LoVo (cell line): ENCODE measurements at places on chromosomes 1 and 21.

DNA sequence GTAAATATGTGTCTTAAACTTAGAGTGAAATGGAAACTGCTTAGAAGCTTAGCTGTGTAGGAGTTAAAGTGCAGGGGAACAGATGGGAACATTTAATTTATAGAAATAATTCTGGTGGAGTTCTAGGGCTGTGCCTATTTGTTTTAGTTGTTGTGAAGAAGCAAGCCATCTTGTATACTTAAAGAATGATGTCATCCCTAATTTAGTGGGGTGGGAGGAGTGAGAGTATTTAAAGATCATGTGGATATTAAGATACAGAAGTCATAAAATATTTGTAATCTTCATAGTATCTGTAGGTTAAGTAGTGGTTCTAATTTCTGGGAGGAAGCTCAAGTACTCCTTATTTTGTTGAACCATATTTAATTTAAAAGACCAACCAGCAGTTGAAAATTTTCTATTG is 41.5 kb downstream of the BACH1 start:
- DNase-seq, result no peak

GRCh38 chr1:29585201-29585600 is 348.9 kb downstream of the PTPRU start:
- no peak for DNase-seq

GRCh38 chr1:176853503-176853902 is 311.0 kb downstream of the ASTN1 start:
- no peak for DNase-seq

GRCh38 chr1:38269923-38270848 is 223.6 kb upstream of the POU3F1 start:
- DNase-seq, result no peak

- peak; percentile 55 for DNase-seq
Measured at GRCh38 chr1:73980324-73981040, 217.5 kb downstream of the LRRIQ3 start.

DNA sequence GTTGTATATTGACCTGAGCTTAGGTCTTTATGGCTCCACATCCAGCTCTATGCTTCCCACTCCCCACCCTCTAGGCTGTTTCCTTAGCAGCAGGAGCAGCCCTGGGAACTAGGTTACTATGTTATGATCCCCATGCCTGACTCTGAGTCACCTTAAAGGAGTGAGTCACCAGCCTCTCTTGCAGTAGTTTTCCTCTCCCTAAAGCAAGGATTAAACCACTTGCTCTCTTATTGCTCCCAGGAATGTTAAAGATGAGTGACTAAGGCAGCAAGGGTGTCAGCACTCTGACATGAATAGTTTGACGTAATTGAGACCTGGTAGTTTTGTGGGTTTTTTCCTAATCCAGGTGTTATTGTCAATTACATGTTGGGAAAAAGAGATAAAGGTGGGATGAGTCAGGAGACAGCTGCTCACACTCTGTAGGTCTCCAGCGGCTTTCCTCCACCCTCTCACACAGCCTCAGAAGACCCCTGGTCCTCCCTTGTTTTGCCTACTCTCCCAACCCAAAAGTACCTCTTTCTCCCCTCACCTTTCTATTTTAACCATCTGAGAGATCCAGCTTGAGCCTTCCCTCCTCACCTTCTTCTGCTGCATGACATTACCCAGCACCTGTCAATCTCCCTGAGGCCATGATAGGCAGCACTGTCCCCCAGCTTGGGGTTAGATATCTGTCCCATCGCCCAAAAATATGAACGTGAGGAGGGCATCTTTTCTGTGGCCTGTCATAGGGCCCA is 369.1 kb upstream of the VAMP3 start:
- DNase-seq, result peak; percentile 92

DNA sequence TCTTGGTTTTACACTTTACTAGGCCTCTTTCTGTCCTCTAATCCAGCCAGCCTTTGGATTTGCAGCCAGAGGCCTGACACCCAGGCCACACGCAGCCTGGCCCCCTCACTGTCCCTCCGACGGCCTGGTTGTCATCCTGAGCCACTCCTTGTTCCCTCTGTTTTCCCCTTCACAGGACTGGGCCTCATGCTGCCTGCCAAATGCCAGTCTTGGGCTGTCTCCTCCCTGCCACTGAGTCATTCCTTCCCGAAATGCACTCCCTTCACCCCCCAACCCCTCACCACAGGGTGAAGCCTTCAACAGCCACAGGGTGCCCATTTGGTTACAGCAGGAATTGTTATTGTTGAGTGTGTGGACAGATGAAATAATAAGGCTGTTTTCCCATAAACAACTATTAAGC is 21.3 kb downstream of the ACOT11 start:
- DNase-seq, result peak; percentile 41

GRCh38 chr1:75786901-75787493 is 941 bp downstream of the RABGGTB start:
- DNase-seq, result no peak

DNA sequence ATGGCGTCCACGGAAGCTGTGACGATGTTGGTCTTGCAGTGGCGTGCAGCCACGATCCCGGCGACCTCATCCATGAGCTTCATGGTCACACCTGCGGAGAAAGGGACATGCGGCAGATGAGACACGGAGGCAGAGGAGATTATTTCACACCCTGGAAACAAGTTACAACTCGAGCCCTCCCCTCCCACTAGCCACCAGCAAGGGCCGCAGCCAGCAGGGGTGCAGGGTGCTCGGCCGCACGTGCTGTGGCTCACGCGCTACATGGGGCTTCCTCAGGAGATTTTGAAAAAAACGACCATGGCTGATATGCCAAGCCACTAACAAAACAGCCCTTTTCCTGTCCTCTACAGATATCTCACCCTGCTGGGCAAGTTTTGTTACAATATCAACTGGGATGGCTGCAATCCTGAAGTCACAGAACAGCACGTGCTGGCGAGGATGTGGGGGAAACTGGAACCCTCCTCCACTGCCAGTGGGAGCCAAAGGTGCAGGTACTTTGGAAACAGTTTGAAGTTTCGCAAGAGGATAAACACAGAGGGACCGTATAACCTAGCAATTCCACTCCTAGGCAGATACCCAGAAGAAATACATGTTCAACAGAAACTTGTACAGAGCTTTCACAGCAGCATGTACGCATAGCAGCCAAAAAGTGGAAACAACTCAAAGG is 34.1 kb upstream of the GPR153 start:
- no peak for DNase-seq

DNA sequence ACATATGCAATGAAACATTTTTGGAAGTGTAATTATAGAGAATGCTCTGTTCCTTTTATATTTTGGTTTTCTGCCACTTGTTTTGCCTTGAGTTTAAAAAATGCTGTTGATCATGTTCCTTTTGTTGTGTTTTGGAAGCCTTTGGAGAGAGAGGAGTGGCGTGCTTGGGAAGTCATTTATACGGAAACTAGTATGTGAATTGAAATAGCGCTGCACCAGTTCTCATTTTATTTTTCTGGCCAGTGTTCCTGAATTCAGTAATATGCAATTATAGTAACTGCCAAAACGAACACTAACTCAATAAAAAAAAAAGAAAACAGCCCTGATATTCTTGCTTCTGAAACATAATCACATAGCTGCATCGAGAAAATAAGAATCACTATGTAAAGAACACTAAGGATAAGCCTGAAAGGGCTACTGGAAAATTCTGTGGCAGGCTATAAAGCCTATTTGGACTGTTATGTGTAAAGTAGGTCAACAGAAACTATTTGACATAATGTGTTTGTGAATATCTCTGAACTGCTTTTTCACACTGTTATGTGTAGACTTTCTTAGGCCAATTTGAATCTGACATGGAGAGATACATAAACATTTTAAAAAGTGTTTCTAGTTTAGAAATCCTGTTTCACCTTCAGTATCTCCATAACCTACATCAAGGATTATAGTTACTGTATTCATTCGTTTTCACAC is 742.0 kb downstream of the KCNT2 start:
- DNase-seq, result no peak

DNA sequence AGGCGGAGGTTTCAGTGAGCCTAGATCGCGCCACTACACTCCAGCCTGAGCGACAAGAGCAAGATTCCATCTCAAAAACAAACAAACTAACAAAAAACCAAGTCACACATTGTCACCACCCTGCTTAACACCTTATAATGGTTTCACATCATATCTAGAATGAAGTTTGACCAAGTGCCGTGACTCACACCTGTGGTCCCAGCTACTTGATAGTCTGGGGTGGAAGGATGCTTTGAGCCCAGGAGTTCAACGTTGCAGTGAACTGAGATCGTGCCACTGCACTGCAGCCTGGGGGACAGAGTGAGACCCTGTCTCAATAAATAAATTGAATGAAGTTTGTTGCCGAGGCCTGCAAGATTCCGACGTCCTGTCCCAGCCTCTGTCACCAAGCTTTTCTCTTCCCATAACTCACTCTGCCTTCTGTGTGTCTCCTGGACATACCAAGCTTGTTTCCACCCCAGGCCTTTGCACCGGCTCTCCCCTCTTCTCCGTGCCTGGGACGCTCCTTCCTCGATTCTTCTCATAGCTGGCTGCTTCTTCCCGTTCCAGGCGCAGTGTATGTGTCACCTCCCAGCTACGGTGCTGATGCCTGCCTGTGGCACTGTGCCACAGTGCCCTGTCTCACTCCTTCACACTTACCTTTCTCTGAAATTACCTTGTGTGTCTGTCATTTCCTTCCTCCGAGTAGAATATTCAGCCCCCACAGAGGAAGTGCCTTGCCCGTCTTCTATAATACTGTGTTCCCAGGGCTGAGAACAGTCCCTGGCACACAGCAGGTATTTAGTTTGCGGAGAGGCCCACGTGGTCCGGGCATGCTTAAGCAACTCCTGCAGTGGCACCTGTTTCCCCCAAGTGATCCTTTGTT is 3.8 kb upstream of the SELENON start:
- DNase-seq, result no peak

GRCh38 chr1:50132347-50132894 is 23.7 kb downstream of the ELAVL4 start:
- DNase-seq, result no peak

GRCh38 chr1:109621379-109622136 is 1.9 kb downstream of the AMPD2 start:
- no peak for DNase-seq

- DNase-seq, result no peak
Measured at GRCh38 chr1:168671782-168672181, 57.2 kb downstream of the DPT start.
